Astrocyte (in vitro differentiated cells and primary cell): ENCODE measurements at places on chromosomes 7 and 10.
A peak's percentile ranks its signal among the peaks of the same experiment; 100 is the strongest.

DNA sequence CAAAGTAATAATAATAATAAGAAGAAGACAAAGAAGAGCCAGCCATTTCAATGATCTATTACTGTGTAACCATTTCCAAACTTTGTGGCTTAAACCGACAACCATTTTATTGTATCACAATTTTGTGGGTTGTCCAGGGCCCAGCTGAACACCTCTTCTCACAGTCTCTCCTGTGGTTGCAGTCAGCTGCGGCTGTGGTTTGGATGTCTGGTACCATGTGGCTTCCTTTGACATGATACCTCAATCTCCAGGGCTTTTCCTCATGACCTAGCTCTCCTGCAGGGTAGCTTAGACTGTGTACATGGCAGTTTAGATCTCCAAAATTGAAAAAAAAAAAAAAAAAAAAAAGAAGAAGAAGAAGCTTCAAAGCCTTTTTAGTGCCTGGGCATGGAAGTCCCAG is 72.6 kb upstream of the NFKB2 start:
- DNase-seq, result peak; percentile 74

GRCh38 chr7:130187360-130187759 is 17.8 kb downstream of the TMEM209 start:
- DNase-seq, result no peak

DNA sequence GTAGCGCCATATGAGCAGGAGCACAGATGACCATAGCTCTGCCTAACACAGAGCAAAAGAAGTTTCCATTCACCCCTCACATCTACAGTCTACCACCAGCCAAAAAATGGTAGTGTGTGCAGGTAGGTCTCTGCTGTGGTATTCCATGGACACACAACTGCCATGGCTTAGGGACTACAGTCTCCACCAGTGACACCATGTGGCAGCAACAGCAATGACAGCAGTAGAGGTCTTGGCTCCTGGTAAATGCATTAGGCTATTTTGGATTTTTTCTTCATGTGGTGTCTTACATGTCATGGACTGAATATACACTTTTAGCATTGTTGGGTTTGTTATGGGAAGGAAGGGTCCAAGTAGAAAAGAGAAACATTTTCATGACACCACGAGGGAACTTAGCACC is 70.1 kb upstream of the CABCOCO1 start:
- no peak for DNase-seq

GRCh38 chr10:101284744-101285463 is 55.6 kb upstream of the LBX1 start:
- no peak for DNase-seq

GRCh38 chr7:68840991-68841390 is 757.3 kb upstream of the AUTS2 start:
- peak; percentile 27 for DNase-seq

- DNase-seq, result no peak
Measured at GRCh38 chr10:95242581-95243317, 48.1 kb downstream of the PDLIM1 start.

DNA sequence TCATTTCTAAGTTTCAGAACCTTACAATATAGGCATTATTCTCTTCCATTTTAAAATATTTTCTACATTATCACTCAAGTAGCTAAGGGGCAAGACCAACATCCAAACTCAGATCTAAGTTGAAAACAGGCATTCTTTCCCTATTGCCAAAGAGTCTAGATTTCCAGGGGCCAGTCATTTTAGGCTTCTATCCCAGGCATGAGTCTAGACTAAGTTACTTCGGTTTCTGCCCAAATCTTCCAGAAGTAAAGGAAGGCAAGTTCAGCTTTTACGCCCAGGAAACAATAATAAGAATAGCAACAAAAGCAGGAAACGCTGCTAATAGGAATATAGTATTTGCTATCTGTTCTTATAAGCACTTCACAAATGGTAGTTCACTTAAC is 189.9 kb downstream of the DGKI start:
- DNase-seq, result no peak

DNA sequence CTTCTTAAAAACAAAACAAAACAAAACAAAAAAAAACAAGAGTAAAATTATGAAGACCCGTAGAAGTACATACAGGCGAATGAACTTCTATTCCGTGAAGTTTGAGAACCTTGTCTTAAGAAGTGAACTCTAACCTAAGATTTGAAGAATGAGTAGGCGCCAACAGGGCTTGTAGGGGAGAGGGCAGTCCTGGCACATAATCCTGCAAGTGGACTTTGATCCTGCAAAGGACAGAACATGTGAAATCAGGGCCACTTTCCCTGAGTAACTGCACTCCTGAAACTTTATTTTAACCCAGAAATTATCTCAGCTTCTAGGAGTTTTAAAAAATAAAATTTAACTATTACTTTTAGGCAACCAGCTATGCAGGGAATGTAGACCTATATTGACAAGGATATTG is 62.0 kb downstream of the GNAT3 start:
- no peak for DNase-seq

DNA sequence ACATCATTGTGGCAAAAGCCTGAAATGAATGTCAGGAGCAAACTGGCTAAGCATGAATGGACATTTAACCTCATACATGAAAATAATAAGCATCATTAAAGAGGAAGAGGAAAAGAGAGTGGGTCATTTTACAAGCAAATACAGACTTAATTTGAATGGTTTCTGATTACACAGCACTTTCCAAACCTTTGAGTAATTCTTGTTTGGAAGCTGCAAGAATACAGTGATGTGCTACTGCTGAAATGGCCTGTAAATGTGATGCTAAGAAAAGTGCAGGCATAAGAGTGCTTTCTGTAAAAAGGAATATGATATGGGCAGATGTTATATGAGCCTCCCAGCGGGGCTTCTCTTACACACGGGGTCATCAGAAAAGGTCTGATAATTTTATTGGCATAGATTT is 30.2 kb downstream of the TAS2R16 start:
- DNase-seq, result no peak

- no peak for DNase-seq
Measured at GRCh38 chr10:120396228-120396627, 60.8 kb upstream of the PLPP4 start.

- peak; percentile 100 for DNase-seq
Measured at GRCh38 chr7:18866359-18867036, 250.9 kb downstream of the TWIST1 start.

GRCh38 chr7:90563286-90563685 is 32.8 kb upstream of the CDK14 start:
- no peak for DNase-seq

GRCh38 chr10:23399701-23400144 is 39.2 kb upstream of the OTUD1 start:
- DNase-seq, result peak; percentile 84

GRCh38 chr10:100650693-100651092 is 94.7 kb upstream of the PAX2 start:
- DNase-seq, result no peak

DNA sequence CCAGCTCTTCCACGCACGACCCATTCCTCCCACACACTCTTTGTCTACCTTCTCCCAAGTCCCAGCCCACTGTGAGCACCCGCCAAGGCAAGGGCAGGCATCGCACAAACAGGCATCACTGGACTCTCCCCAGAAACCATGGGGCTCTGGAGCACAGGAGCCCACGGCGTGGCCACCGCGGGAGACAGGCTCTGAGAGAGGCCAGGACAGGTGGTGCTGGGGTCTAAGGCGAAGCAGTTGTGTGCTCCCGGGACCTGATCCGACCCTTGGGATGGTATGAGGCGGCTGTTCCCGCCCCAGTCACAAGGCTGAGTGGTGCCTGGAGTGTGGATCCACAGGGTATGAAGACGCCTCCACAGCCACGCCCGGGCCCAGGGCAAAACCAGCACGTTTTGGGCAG is 156.9 kb downstream of the MAD1L1 start:
- no peak for DNase-seq

DNA sequence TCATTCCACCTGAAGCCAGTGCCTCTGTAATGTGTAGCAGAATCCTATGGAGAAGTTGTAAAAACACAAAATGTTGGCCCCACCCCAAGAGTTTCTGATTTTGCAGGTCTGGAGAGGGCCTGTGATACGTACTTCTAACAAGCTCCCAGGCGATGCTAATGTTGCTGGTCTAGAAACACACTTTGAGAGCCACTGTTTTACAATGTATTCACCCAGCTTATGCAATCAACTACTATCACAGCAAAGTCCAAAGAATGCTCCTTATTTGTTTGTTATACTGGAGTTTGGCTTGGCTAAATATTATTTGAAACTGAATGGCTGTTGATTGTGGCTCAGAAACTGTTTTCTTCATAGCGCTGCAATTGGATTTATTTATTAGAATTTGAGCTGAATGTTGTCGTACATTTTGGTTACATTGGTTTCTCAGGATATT is 44.3 kb downstream of the DNAJB9 start:
- DNase-seq, result no peak

GRCh38 chr10:5958675-5959074 is 18.7 kb downstream of the IL15RA start:
- no peak for DNase-seq

GRCh38 chr10:108078263-108078662 is 913.8 kb upstream of the SORCS1 start:
- DNase-seq, result no peak

- no peak for DNase-seq
Measured at GRCh38 chr10:30589441-30589840, 40.1 kb downstream of the LYZL2 start.

DNA sequence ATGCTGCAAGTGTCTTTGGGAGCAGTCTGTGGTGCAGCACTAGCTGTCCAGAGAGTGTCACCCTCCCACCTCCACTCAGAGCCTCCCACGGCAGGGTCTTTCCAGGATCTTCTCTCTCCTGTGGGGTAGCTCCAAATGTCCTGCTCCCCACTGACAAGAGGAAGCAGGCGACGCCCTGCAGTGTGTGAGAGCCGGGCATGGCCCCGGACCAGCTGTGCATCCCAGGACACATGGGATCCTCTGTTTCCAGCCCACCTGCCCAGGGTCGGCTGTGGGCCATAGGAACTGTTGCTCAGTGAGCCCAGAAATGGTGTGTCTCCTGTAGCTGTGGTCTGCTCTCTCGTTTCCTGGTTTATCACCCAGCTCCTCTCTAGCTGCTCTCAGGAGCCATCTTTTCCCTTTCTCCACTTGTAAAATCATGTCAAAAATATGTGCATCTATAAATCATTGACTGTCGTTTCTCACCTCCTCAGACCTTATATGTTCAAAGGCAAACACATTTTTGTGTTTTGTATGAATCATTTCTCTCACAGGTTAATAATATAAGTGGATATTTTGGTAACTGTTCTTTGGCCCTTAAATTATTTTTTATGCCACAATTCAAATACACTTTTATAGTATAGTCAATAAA is 74.9 kb downstream of the VWC2 start:
- no peak for DNase-seq

GRCh38 chr10:131075218-131075770 is 236.2 kb downstream of the TCERG1L start:
- no peak for DNase-seq

DNA sequence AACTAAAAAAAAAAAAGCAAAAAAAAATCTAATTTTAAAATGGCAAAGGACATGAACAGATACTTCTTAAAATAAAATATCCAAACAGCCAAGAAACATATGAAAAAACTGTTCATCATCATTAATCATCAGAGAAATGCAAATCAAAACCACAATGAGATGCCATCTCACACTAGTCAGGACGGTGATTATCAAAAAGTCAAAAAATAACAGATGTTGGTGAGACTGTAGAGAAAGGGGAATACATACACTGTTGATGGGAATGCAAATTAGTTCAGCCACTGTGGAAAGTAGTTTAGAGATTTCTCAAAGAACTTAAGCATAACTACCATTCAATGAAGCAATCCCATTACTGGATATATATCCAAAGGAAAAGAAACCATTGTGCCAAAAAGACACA is 30.2 kb downstream of the COBL start:
- no peak for DNase-seq

DNA sequence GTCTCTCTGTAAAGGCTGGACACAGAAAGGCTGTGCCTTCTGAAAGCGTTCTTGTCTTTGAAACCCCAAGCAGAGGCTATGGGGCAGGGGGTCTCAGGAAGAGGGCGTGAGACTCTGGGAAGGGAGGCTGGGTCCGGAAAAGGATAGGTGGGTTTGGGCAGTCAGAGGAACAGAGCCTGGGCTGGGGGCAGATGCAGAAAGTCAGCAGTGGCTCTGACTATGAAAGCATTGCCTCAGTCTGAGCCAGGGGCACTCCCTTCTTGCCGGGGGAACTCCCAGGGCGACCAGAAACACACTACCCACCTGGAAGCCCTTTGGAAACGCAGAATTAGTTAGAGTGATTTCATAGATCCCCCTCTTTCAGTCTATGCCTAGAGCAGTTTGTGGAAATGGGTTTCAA is 72.0 kb downstream of the VWA2 start:
- no peak for DNase-seq

GRCh38 chr10:117553142-117553814 is 10.7 kb downstream of the EMX2 start:
- no peak for DNase-seq

GRCh38 chr10:123792248-123792978 is 99.2 kb downstream of the CPXM2 start:
- no peak for DNase-seq

- DNase-seq, result peak; percentile 59
Measured at GRCh38 chr10:3783682-3784432, 1.2 kb downstream of the KLF6 start.

- no peak for DNase-seq
Measured at GRCh38 chr10:125206623-125207022, 46.3 kb upstream of the CTBP2 start.

DNA sequence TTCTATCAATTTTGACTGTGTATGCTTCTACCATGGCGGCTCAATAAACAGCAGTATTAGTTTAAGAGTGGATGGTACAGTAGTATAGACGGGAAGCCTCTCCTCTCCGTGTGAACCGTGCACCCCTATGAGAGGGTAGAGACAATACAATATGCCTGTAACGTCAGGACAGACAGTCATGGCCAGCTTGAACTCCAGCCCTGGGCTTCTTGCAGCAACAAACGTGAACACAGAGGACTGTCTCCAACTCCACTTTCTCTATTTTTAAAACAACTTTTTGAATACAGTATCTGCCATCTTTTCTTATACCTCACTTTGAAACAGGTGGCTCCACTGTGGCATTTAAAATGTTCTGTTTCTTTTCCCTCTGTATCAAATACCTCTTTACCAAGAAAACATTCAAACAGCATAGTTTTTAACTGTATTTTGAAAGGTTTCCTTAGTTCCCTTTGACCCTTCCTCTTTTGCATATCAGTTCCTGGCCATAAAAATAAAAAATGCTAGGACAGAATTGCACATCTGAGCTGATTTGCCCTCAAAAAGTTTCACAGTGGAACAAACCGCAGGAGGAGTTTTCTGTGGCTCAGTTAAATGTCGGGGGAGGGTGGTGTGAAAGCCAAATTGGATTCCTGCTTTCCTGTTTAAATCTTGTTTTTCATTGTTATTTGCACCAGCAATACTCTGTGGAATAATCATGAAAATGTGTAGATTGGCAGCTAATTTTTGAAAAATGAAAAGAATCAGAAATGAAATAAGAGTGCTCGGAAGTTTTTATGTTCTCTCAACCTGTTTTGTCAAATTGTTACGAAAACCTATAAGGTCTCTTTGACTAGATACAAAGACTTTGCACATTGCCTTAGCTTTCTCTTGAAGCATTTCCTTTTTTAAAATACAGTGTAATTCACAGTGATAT is 8.0 kb downstream of the IKZF1 start:
- DNase-seq, result no peak

- no peak for DNase-seq
Measured at GRCh38 chr7:123939784-123940183, 14.7 kb downstream of the SPAM1 start.

GRCh38 chr7:87152897-87153641 is 816 bp downstream of the DMTF1 start:
- DNase-seq, result no peak
